ENCODE measurements at places on chromosomes 4 and X.

DNA sequence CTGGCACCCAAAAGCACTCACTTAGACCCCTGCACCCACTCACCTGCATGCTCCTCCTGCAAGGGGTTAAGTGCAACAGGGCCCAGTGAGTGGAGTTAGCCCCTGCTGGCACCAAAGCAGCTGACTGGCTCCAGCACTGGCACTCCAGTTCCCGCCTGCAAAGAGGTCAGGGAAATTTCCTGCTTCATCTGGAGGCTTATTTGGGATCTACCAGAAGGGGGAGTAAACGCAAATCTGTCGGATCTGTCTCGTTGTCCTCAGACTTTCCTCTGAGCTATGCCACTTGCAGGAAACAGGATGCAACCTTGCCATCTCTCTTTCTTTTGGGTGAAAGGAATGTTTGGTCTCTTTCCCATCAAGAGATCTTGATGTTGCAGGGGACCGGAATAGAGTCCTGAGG is 435.6 kb downstream of the PCDH10 start:
- no peak for DNase-seq

GRCh38 chr4:10346023-10346422 is 111.2 kb downstream of the ZNF518B start:
- DNase-seq, result no peak

GRCh38 chr4:182531555-182532162 is 288.5 kb downstream of the TENM3 start:
- no peak for DNase-seq

DNA sequence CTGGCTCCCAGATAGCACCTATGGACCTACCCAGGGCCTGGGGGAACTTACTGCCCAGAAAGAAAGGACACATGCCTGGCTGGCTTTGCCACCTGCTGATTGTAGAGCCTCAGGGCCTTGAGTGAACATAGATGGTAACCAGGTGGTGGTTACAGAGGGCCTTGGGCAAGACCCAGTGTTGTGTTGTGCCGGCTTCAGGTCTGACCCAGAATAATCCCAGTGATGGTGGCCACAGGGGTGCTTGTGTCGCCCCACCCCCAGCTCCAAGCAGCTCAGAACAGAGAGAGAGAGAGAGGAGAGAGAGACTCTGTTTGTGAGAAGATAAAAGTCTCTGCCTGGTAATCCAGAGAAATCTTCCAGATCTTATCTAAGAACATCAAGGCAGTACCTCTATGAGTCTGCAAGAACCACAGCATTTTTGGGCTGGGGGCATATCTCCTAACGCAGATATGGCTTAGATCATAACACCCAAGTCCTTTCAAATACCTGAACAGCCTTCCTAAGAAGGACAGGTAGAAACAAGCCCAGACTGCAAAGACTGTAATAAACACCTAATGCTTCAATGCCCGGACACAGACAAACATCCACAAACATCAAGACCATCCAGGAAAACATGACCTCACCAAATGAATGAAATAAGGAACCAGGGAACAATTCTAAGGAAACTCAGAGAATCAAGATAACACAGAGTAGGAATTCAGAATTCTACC is 16.3 kb upstream of the RP2 start:
- no peak for DNase-seq

GRCh38 chr4:95450294-95450693 is 98.5 kb downstream of the UNC5C start:
- no peak for DNase-seq

- no peak for DNase-seq
Measured at GRCh38 chr4:17317526-17317925, 194.4 kb downstream of the QDPR start.

- no peak for DNase-seq
Measured at GRCh38 chr4:184313702-184314659, 96.3 kb upstream of the ENPP6 start.

- no peak for DNase-seq
Measured at GRCh38 chrX:30951003-30951402, 61.9 kb upstream of the TAB3 start.

DNA sequence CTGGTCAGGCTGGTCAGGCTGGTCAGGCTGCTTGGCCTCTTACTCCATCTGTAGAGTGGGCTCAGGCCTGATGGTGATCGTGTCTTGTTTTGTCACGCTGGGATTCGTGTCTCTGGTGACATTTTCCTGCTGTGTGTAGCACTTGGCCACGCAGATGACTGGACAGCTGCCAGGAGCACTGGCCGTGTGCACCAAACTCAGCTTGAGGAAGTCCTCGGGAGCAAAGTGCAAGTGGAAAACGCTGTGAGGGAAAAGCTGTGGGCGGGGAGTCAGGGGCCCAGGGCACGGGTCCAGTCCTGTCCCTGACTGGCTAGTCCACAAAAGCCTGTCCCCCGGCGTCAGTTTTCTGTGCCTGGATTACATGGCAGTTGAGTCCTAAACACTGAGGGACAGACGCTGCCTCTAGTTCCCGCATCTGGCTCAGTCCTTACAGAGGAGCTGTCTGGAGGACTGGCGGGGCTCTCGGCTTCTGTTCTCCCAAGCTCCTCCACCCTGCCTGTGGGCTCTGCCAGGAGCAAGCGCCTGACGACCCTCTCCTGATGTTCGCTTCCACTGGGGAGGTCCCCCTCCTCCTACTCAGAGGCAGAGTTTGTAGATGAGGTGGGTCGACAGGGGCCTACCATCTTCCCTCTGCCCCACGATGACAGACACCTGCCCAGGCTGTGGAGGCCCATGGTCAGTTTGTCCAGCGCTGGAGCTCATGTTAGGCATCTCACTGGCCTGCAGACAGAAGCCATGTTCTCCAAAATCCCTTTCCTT is 35.9 kb upstream of the GRPEL1 start:
- no peak for DNase-seq

DNA sequence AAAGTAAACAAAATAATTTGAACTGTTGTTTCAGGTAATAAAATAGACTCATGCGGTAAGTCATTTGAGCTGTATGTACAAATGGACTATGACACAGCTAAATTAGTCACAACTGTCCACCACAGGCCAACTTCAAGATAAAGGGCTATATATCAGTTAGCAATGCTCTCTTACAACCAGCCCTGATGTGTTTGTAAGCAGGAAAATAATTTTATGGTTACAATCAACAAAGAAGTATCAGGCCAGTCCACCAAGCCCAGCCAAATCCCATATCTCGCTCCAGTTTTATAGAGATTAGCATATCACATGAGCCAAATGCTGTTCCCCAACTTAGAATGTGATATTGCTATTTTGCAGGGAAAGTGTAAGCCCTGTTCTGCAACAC is 511 bp upstream of the DUSP21 start:
- DNase-seq, result no peak

- DNase-seq, result no peak
Measured at GRCh38 chr4:185865901-185866328, 53.9 kb upstream of the SORBS2 start.

DNA sequence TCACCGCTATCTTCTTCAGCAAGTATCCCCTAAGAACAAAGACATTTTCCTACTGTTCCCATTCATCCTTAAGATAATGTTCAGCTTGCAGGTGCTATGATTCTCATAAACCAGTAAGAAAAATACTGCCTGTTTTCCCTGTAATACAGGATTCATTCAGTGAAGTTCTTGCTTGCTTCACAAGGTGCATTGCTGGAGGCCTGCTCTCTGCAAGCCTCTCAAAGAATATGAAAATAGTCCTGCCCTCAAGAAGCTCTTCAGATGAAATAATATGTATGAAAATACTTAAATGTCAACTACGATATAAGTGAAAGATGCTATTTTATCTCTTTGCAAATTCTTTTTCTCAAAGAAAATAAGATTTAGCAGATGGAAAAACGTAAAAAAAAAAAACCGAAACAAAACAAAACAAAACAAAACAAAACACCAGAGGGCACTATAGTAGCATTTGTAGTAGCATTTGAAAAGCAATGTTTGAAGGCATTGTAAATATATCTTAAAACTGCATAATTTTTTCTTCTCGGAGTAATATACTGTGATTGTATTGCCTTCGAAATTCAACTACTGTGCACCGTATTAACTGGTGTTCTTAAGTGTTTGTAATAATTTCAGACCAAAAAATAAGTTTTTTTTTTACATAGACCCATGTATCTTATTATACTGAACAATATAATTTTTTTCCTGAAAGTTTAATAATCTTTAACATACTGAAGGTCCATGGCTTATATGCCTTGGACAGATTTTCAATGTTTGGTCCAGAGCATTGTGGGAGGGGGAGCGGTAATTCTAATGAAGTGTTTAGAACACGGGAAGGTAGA is 26.0 kb downstream of the ADH4 start:
- no peak for DNase-seq

- DNase-seq, result no peak
Measured at GRCh38 chr4:34253239-34253638, 1991.1 kb downstream of the ARAP2 start.

DNA sequence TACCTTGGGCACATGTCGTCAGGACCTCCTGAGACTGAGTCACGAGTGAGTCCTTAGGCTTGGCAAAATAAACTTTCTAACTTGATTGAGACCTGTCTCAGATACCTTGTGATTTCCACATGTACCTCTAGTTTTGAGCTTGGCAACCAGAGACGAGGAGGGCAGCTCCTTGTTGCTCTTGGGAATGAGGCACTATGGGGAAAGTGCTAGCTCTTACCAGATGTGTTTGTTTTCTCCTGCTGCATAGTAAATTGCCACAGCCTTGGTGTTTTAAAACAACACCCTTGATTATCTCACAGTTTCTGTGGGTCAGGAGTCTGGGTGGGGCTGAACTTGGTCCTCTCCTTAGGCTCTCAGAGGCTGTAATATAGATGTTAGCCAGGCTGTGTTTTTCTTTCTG is 59.1 kb upstream of the MAML3 start:
- no peak for DNase-seq

DNA sequence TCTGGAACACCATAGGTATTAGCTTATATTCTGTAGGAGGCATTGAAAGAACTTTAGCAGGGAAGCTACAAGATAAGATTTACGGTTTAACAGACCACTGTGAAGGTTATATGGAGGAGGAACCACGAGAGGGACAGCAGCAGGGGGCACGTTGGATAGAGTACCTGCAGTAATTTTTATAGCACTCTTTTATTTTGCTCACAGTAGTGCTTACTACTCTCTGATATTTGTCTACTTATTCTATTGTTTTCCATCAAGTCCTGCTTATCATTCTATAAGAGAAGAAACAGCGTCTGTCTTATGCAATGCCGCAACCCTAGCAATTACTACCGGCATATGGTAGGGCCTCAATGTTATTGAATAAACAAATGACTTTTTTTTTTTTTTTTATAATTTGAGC is 122.5 kb downstream of the PCDH7 start:
- no peak for DNase-seq

DNA sequence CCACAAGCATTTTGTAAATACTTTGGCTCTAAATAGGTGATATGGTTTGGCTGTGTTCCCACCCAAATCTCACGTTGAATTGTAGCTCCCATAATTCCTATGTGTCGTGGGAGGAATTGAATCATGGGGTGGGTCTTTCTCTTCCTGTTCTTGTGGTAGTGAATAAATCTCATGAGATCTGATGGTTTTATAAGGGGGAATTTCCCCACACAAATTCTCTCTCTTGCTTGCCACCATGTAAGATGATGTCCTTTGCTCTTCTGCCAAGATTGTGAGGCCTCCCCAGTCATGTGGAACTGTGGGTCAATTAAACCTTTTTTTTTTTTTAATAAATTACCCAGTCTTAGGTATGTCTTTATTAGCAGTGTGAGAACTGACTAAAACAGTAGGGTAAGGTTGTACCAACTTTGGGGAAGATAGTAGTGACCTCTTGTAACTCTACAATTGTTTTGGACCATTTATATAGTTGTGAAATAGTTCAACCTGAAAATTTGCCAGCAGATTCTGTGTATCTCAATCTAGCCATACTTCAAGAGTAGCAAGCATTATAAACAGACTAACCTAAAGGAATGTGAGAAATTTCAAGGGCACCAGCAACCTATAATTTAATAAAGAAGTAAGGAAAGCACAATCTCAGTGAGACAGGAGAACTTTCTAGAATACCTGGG is 727.8 kb downstream of the GRID2 start:
- no peak for DNase-seq

DNA sequence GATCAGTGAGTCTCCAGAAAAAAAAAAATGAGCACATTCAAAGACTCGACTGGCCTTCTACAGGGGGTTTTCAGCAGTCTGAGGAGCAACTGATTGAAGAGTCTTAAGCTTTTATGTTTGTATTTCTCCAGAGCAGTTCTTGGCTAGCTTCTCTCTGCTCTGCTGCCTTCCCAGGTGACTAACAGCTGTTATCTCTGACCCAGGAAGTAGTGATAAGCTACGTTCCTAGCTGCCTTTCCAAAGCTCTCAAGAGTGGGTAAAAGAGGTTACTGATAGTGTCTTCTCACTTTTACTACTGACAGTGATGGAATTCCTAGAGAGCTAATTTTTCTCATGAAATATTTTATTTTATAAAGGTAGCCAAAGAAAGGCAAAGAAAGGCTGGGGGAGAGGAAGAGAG is 66.6 kb downstream of the ENOX2 start:
- DNase-seq, result no peak

GRCh38 chr4:91448668-91449330 is 855.0 kb upstream of the GRID2 start:
- no peak for DNase-seq

DNA sequence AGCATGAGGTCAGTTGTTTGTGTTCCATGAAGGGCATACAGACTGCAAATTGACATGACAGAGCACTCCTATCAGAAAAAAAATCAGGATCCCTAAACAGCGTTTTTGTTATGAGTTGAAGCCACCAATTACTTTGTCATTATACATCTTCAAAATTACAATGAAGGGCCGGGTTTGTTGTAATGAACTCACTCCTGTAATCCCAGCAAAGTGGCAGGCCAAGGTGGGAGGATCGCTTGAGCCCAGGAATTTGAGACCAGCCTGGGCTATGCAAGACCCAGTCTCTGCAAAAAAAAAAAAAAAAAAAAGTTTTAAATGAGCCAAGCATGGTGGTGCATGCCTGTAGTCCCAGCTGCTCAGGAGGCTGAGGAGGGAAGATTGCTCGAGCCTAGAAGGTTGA is 3.5 kb upstream of the DCTD start:
- no peak for DNase-seq

DNA sequence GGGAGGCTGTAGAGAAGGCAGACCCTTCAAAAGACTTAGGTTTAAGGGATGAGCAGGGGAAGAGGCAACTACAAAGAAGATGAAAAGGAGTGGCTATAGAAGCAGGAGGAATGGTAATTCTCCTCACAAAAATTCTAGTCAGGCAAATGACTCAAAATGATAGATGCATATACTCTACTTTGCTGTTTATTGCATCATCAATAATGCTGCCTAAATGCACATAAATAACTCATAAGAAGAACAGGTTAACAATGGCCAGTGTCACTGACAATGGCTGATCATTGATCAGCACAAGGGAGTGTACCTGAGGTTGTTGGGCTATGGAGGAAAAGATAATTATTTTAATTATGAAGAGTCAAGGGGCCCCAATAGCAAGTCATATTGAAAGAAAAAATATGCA is 184.7 kb upstream of the ETNPPL start:
- DNase-seq, result no peak

GRCh38 chr4:53647547-53647946 is 56.3 kb upstream of the LNX1 start:
- no peak for DNase-seq

- DNase-seq, result no peak
Measured at GRCh38 chr4:111934314-111934713, 210.9 kb upstream of the FAM241A start.
